CD4-positive, alpha-beta T cell treated with Interleukin-15 for 4 hours (primary cell): ENCODE measurements at places on chromosomes 2 and 18.
A peak's percentile ranks its signal among the peaks of the same experiment; 100 is the strongest.

DNA sequence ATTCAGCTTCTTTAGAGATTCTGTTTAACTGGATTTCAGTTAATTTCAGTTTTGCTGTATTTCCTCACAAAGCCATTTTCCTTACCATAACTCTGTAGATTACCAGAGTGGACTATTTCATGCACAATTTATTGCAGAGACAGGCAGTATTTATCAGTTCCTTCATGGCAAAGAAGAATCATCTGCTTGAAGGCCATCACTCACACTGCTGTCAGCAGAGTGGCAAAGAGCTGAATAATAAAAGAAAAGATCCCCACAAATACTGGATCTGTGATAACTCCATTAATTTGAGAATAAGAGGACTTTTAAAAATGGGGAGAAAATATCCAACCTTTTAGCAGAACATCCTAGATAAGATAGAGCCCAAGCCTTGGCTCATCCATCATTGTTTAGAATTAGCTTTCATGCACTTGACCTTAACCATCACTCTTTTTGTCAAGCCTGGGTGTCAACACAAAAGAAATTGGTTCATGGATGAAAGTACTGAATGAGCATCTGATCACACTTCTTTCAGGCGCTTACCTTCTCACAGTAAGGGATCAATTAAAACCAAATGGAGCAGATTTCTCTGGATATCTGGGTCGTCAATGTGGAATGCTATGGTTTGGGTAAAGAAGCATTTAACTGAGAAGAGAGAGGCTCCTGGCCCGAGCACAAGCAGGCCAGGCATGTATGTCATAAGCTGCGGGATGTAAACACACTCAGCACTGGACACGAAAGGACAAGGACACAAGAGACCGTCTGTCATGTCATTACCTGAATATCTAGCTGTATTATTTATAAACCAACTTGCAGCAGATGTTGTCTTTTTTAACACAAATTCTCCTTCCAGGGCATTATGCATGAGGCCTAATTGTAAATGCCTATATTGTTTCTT lies 376.2 kb downstream of the ZNF521 start:
- DNase-seq = no peak

DNA sequence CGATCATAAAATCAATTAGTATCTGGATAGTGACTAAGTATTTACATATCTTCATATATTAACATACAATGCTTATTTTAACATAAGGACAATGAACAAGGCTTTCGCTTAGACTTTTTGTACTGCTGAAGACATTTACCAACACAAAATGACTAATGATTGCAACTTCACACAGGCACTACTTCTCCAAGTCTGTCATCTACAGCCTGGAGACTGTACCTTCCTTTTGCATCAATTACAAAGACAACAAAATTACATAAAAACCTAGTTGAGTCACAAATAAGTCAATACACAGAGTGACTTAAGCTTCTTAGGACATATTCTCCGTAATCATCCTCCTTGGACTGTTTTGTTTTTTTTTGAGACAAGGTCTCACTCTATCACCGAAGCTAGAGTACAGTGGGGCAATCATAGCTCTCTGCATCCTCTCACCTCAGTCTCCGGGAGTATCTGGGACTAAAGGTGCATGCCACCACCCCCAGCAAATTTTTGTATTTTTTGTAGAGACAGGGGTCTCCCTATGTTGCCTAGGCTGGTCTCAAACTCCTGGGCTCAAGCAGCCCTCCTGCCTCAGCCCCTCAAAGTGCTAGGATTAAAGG lies 15.9 kb downstream of the PUM2 start:
- no peak for DNase-seq

DNA sequence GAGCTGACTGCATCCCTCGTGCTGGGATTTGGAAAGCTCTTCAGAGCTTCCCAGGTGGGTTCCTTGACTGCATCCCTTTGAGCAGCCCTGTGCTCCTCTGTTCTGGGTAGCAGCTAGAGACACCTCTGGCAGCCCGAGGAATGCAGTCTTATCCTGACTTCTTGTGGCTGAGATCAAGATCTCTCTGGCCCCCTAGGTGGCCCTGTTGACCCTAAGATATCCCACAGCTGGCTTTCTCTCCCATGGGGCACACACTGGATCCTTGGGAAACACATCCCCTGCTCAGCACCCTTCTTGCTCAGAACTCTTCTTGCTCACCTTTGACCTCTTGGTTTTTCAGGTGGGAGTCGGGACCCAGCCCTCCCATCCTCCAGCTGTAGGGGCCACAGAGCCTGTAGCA lies 237.2 kb downstream of the TSN start:
- DNase-seq = no peak

DNA sequence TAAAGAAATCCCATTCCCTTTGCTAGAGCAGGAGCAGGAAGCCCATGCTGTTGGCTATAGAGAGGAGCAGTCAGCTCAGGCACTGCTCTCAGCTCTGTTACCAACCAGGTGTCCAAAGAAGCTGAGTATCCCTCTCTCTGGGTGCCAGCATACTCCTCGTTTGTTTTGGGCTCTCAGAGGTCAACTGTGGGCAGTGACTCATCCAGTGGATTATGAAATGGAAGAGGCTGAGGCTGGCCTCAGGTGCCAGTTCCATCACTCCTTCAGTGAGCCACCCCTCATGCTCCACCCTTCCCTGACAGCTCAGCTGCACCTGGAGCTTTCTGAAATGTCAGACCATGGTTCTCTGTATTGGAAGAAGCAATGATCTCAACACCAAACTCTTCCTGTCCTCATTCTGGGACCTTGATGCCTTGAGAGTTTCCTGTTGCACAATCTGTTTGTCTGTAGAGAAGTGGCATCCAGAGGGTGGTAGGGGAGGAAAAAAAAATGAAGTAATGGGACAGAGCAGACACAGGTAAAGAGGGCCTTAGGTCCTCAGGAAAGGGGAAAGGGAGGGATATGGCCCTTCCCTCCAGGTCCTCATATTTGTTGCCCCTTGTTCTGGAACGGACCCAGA lies 31.2 kb upstream of the EN1 start:
- no peak for DNase-seq

DNA sequence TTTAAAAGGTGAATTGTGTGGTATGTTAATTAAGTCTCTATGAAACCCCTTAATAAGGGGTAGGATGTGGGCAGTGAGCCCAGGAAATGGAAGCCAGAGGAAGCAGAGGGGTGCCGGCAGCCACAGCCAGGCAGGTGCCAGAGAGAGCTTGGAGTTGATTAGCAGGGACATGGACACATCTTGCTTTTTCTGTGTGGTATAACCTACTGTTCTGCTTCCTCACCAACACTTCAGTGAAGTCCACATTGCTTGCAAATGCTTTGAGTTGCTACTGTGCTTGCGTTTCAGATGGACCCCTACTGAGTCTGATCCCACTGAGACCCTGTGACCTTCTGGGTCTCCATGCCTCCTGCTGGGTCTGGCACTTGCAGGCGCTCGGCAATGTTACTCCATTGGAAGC lies 30.3 kb upstream of the ARHGEF4 start:
- no peak for DNase-seq

- DNase-seq = no peak
Measured at GRCh38 chr18:59009846-59010245, 129.8 kb upstream of the SEC11C start.

- no peak for DNase-seq
Measured at GRCh38 chr2:212005085-212005671, 533.4 kb downstream of the ERBB4 start.

DNA sequence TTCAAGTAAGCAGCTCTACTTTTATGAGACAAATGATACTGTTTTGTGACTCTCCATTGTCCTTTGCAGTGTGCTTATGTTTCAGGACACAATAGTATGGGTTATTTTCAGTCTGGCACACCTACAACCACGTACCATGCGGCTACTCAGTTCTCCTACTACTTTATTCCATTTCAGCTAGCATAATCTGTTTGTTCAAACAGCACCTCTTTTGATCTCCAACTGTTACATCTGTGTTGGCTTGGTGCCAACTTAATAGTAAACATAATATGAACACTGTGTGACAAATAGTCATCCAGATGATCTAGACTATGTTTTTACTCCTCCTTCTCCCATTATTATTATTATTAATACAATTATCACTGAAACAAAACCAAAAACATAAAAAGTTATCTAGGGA lies 40.5 kb downstream of the MYO3B start:
- no peak for DNase-seq

- DNase-seq = no peak
Measured at GRCh38 chr2:152167065-152167464, 8.5 kb downstream of the STAM2 start.

- DNase-seq = peak; percentile 19
Measured at GRCh38 chr2:230589497-230590015, 123.1 kb upstream of the CAB39 start.

DNA sequence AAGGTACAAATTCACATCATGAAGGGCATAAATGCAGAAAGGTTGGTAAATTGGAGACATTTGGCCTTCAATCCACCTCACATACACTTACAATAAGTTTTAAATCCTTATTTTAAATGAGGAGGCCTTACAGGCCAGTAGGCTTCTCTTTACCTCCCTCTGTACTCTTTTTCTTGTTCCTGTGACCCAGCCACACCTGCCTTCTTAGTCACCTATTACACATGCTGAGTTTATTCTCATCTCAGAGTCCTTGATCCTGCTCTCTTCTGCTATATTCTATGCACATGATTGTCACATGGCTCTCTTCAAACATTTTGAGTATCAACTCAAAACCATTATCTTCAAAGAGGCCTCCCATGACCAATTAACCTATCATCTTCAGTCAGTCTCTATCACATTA lies 491.5 kb downstream of the SATB2 start:
- DNase-seq = no peak

- DNase-seq = no peak
Measured at GRCh38 chr2:62354771-62355561, 151.0 kb downstream of the TMEM17 start.

- no peak for DNase-seq
Measured at GRCh38 chr2:100948942-100949811, 52.9 kb upstream of the RPL31 start.

- DNase-seq = no peak
Measured at GRCh38 chr18:2518473-2518872, 52.8 kb downstream of the METTL4 start.

DNA sequence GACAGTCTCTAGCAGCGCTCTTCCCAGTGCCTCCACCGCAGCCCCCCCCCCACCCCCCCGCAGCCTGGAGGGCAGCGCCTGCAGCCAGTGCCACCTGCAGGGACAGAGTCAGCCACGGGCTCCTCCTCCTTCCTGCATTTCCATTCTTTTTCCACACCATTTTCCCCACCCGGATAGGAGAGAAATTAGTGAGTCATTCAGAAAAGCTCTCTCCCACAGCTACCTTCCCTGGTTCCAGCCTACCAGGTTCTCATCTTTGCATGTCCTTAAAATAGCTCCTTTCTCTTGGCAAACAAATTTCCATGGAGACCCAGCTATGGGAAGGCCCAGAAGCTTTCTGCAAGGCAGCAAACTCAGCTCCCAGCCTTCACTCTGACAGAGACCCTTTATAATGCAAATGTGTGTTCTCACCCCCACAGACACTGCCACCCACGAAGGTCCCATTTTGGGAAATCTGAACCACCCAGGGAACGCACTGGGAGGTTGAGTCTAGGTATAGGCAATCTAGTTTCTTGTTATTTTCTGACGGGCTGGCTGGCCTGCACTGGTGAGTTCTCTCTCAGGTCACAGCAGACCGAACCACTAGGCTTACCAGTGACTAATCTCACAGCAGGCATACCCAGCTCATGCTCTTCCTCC lies 41.8 kb upstream of the ATG16L1 start:
- DNase-seq = no peak

DNA sequence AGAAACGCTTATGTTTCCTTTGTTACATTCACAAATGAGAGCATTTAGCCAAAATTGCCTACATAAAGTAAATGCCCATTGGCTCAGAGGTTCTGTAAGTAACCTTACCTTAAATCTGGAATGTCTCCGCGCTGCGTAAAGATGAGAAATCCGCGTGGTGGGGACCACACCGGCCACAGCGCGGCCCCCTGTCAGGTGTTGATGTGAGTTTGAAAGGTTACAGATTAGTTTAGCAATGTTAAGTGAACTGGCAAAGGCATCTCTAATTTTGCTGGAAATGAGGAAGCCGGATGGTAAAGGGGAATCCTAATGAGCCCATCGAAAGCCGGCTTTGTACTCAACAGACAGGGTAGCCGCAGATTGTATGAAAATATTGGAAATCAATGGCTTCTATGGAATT lies 11.8 kb downstream of the SALL3 start:
- no peak for DNase-seq

GRCh38 chr2:66535574-66536289 lies 100.8 kb downstream of the MEIS1 start:
- DNase-seq = no peak

GRCh38 chr2:38261569-38262068 lies 115.5 kb downstream of the ATL2 start:
- DNase-seq = no peak

DNA sequence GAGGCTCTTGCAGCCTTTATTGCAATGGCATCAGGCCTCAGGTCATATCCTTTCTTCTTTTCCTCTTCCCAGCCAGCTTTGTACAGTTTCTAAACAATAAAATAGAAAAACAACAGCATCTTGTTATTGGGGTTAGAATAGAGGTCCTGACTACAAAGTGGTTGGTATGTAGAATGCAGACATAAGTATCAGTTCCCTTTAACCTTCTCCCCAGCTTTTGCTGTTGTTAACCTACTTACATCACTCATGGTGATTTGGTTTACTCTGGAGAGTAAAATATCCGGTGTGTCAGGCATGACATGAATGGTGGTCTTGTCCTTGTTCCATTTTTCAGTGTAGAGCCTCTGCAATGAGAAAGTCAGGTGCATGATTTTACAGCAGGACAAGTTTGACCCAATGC lies 69.8 kb downstream of the NEB start:
- no peak for DNase-seq

DNA sequence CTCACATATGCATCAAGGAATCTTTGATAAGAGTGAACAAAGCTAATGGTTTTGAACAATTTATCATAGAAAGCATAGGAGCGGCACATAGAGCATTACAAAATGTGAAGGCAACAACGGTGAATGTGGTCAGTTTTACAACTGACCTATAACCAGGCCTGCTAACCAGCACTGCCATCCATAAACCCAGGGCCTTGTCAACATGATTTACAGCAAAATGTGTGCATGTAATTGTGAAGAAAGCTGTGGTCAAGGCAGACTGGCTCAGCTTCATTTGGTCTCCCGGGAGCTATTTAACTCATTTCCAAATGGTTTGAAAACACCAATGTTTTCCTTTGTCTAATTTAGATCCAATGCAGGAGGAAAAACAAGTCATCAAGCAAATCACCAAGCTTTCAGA lies 119.8 kb downstream of the DHRS9 start:
- DNase-seq = no peak

DNA sequence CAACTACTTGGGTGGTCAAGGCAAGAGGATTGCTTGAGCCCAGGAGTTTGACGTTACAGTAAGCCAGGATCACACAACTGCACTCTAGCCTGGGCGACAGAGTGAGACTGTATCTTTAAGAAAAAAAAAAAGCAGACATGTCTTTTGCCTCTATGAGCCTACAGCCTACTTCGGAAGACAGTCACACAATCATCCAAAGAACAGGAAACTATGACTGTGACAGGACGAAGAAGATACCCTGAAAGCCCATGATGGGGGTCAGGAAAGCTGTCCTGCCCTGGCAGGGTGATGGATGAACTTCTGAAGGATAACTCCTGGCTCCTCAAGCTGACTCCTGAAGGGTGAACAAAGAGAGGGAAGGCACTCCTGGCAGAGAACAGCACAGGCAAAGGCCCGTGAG lies 251.7 kb upstream of the SIX2 start:
- no peak for DNase-seq
